ENCODE measurements at places on chromosomes 7 and 10.
A peak's percentile ranks its signal among the peaks of the same experiment; 100 is the strongest.

- H3K27ac ChIP-seq, result peak overlapping the region; percentile 37
- peaks cover 5% of the 10 kb centered on the region for H3K4me1 ChIP-seq
- peak overlapping the region; percentile 5 for H3K4me3 ChIP-seq
- no peaks in the 10 kb centered on the region for H3K27me3 ChIP-seq
- H3K36me3 ChIP-seq, result no peaks in the 10 kb centered on the region
These were observed 246.1 kb downstream of the KLF6 start for GRCh38 chr10:3538656-3539531.

- no peak for DNase-seq
- no peak overlapping the region for H3K4me3 ChIP-seq
- no peaks in the 10 kb centered on the region for H3K36me3 ChIP-seq
- H3K27me3 ChIP-seq, result no peaks in the 10 kb centered on the region
- no peak overlapping the region for H3K27ac ChIP-seq
These were observed 7.2 kb downstream of the RBM20 start for GRCh38 chr10:110651044-110651958.

GRCh38 chr7:107286751-107287621, 118.2 kb downstream of the HBP1 start:
- H3K4me1 ChIP-seq, result peaks cover 25% of the 10 kb centered on the region
- no peaks in the 10 kb centered on the region for H3K27me3 ChIP-seq
- H3K27ac ChIP-seq, result peak overlapping the region; percentile 47
- no peak overlapping the region for H3K4me3 ChIP-seq

GRCh38 chr10:126214021-126214420, 174.3 kb downstream of the ADAM12 start:
- no peak for DNase-seq
- H3K4me3 ChIP-seq, result no peak overlapping the region
- H3K4me1 ChIP-seq, result peaks cover 2% of the 10 kb centered on the region
- H3K27me3 ChIP-seq, result no peaks in the 10 kb centered on the region
- H3K36me3 ChIP-seq, result no peaks in the 10 kb centered on the region

DNA sequence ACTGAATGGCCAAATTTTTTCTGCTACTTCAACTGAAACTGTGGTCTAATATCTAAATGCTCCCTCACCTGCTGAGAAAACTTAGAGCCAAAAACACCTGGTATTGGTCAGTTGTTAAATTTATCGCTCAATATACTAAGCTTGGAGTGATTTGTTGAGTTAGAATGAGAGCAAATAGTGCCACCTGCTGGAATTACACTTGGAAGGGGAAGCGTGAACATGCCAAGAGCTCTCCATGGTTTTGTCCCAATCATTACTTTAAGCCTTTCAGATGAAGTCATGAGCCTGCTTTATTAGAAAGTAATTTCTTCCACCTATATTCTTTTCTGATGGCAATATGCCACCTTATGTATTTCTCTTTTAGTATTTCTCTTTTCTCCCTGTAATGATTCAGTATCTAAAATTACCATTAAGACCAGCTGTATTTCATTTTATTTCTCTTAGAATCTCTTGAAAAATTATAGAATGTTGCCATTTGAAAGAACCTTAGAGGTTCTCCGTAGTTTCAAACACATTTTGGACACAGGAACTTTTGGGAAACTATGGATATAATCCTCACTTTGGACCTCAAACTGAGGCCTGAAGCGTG, 447.8 kb upstream of the C7orf33 start:
- no peak overlapping the region for H3K27ac ChIP-seq
- no peaks in the 10 kb centered on the region for H3K27me3 ChIP-seq
- no peak for DNase-seq
- H3K4me3 ChIP-seq, result no peak overlapping the region
- no peaks in the 10 kb centered on the region for H3K4me1 ChIP-seq

DNA sequence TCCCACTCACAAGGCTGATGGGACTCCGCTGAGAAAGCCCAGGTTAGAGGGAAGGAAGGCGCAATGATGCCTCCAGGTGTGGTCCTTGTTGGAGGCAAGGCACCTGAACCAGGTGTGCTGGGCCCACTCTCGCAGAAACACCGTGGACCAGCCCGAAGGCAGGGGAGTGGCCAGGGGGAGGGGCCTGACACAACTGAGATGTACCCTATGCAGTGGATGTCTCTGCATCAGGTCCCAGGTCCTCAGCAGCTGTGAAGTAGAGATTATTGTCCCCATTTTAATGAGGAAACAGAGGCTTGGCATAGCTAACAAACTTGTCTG, 32.0 kb downstream of the GBX1 start:
- no peak overlapping the region for H3K4me3 ChIP-seq
- peaks cover 100% of the 10 kb centered on the region for H3K36me3 ChIP-seq
- H3K4me1 ChIP-seq, result no peaks in the 10 kb centered on the region
- no peak for DNase-seq
- H3K27ac ChIP-seq, result no peak overlapping the region

GRCh38 chr10:59753267-59753666, at the start of gene MRLN:
Gene MRLN, minus strand, starts transcription at chr10:59753455.
- no peak within 1 kb of the TSS for H3K4me3 ChIP-seq
- H3K27ac ChIP-seq, result no peak within 1 kb of the TSS
- H3K4me1 ChIP-seq, result no peaks in the 10 kb centered on the region
- no peaks in the 10 kb centered on the region for H3K27me3 ChIP-seq

GRCh38 chr10:60338786-60339185, 50.9 kb downstream of the ANK3 start:
- no peak overlapping the region for H3K4me3 ChIP-seq
- no peak for DNase-seq
- H3K36me3 ChIP-seq, result no peaks in the 10 kb centered on the region
- no peaks in the 10 kb centered on the region for H3K27me3 ChIP-seq
- no peaks in the 10 kb centered on the region for H3K4me1 ChIP-seq

GRCh38 chr10:76436401-76436811, 1005.0 kb downstream of the LRMDA start:
- H3K4me3 ChIP-seq, result no peak overlapping the region
- H3K27ac ChIP-seq, result peak overlapping the region; percentile 40
- no peaks in the 10 kb centered on the region for H3K36me3 ChIP-seq

GRCh38 chr7:80916770-80917741, 1.8 kb downstream of the SEMA3C start:
- peak overlapping the region; percentile 60 for H3K4me3 ChIP-seq
- peaks cover 23% of the 10 kb centered on the region for H3K4me1 ChIP-seq
- H3K36me3 ChIP-seq, result peaks cover 4% of the 10 kb centered on the region
- no peak for DNase-seq
- no peak overlapping the region for H3K27ac ChIP-seq

- H3K4me1 ChIP-seq, result peaks cover 5% of the 10 kb centered on the region
- H3K27me3 ChIP-seq, result no peaks in the 10 kb centered on the region
- DNase-seq, result peak; percentile 55
- H3K27ac ChIP-seq, result no peak overlapping the region
These were observed 138.1 kb upstream of the CHST15 start for GRCh38 chr10:124231168-124232155.

- no peak overlapping the region for H3K27ac ChIP-seq
- DNase-seq, result no peak
- H3K4me3 ChIP-seq, result no peak overlapping the region
- H3K36me3 ChIP-seq, result no peaks in the 10 kb centered on the region
- H3K4me1 ChIP-seq, result peaks cover 7% of the 10 kb centered on the region
These were observed 992 bp upstream of the SLC39A12 start for GRCh38 chr10:17950726-17951125.

GRCh38 chr10:20765066-20765465, 132.0 kb downstream of the NEBL start:
- H3K4me1 ChIP-seq, result peaks cover 14% of the 10 kb centered on the region
- no peaks in the 10 kb centered on the region for H3K27me3 ChIP-seq
- no peak overlapping the region for H3K27ac ChIP-seq
- DNase-seq, result no peak

DNA sequence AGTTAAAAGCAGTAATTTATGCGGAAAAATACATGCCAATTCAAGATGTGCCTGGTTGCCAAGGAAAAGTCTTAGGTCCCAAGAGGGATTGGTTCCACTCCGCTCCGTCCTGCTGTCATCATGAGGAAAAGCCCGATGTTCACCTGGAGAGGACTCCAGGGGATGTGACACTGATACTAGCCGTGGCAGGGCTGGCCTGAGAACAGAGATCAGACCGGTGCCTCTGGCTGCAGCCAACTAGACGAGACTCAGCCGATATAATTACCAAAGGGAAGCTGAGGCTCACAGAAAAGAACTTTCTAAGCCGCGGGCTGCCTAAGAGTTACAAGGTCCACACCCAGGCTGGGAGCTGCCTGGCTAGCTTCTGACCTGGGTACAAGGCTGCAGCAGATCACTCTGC, 81.3 kb upstream of the UNC5B start:
- no peaks in the 10 kb centered on the region for H3K36me3 ChIP-seq
- H3K4me3 ChIP-seq, result no peak overlapping the region
- H3K4me1 ChIP-seq, result no peaks in the 10 kb centered on the region

- no peak overlapping the region for H3K4me3 ChIP-seq
- no peak for DNase-seq
- H3K36me3 ChIP-seq, result no peaks in the 10 kb centered on the region
- no peaks in the 10 kb centered on the region for H3K4me1 ChIP-seq
These were observed 126.3 kb upstream of the CELF2 start for GRCh38 chr10:10891124-10892082.

GRCh38 chr7:96612034-96612433, 97.6 kb downstream of the SEM1 start:
- no peak for DNase-seq
- no peaks in the 10 kb centered on the region for H3K27me3 ChIP-seq
- H3K36me3 ChIP-seq, result peaks cover 5% of the 10 kb centered on the region
- no peak overlapping the region for H3K4me3 ChIP-seq

- no peaks in the 10 kb centered on the region for H3K27me3 ChIP-seq
- H3K36me3 ChIP-seq, result no peaks in the 10 kb centered on the region
- DNase-seq, result no peak
- H3K4me3 ChIP-seq, result peak overlapping the region; percentile 72
These were observed 420 bp upstream of the KLHL7 start for GRCh38 chr7:23105086-23105643.

DNA sequence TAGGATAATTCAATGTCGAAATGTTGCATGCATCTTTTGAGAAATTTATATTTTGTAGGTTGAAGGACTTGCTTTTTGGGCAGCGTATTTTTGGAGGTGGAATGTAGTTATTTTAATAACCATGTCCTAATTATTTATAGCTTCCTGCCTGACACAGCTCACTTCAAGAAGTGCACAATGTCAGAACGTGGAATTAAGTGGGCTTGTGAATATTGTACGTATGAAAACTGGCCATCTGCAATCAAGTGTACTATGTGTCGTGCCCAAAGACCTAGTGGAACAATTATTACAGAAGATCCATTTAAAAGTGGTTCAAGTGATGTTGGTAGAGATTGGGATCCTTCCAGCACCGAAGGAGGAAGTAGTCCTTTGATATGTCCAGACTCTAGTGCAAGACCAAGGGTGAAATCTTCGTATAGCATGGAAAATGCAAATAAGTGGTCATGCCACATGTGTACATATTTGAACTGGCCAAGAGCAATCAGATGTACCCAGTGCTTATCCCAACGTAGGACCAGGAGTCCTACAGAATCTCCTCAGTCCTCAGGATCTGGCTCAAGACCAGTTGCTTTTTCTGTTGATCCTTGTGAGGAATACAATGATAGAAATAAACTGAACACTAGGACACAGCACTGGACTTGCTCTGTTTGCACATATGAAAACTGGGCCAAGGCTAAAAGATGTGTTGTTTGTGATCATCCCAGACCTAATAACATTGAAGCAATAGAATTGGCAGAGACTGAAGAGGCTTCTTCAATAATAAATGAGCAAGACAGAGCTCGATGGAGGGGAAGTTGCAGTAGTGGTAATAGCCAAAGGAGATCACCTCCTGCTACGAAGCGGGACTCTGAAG, 620 bp downstream of the ZRANB1 start:
- no peak for DNase-seq
- H3K4me1 ChIP-seq, result peaks cover 83% of the 10 kb centered on the region
- no peak overlapping the region for H3K4me3 ChIP-seq
- no peaks in the 10 kb centered on the region for H3K27me3 ChIP-seq
- H3K36me3 ChIP-seq, result no peaks in the 10 kb centered on the region
- no peak overlapping the region for H3K27ac ChIP-seq

- no peaks in the 10 kb centered on the region for H3K4me1 ChIP-seq
- DNase-seq, result no peak
- no peak overlapping the region for H3K4me3 ChIP-seq
- H3K27me3 ChIP-seq, result no peaks in the 10 kb centered on the region
- no peaks in the 10 kb centered on the region for H3K36me3 ChIP-seq
These were observed 29.4 kb downstream of the CDH23 start for GRCh38 chr10:71426058-71426605.

- no peaks in the 10 kb centered on the region for H3K27me3 ChIP-seq
- H3K4me3 ChIP-seq, result no peak overlapping the region
- no peaks in the 10 kb centered on the region for H3K4me1 ChIP-seq
- H3K36me3 ChIP-seq, result no peaks in the 10 kb centered on the region
- no peak for DNase-seq
These were observed 85.0 kb downstream of the SGMS1 start for GRCh38 chr10:50538555-50539398.

- no peak for DNase-seq
- no peak overlapping the region for H3K27ac ChIP-seq
- peaks cover 4% of the 10 kb centered on the region for H3K4me1 ChIP-seq
- no peaks in the 10 kb centered on the region for H3K27me3 ChIP-seq
These were observed 30.1 kb downstream of the CNNM2 start for GRCh38 chr10:102948176-102948575.

DNA sequence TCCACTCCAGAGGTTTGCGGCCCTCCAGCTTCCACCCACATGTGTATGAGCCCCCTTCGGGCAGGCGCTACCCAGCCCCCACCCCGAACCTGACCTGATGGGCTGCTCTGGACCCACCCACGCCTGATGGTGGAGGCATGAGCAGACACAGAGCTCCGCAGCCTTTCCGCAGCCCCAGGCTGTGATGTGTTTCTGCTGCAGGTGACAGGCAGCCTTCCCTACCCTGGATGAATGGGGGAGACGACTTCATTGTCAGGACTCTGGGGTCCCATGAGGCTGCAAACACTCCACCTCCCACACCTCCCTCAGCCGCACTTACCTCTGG, 61.2 kb downstream of the OAT start:
- H3K36me3 ChIP-seq, result no peaks in the 10 kb centered on the region
- no peak overlapping the region for H3K4me3 ChIP-seq
- peaks cover 19% of the 10 kb centered on the region for H3K4me1 ChIP-seq
- no peak overlapping the region for H3K27ac ChIP-seq
- peak; percentile 60 for DNase-seq

DNA sequence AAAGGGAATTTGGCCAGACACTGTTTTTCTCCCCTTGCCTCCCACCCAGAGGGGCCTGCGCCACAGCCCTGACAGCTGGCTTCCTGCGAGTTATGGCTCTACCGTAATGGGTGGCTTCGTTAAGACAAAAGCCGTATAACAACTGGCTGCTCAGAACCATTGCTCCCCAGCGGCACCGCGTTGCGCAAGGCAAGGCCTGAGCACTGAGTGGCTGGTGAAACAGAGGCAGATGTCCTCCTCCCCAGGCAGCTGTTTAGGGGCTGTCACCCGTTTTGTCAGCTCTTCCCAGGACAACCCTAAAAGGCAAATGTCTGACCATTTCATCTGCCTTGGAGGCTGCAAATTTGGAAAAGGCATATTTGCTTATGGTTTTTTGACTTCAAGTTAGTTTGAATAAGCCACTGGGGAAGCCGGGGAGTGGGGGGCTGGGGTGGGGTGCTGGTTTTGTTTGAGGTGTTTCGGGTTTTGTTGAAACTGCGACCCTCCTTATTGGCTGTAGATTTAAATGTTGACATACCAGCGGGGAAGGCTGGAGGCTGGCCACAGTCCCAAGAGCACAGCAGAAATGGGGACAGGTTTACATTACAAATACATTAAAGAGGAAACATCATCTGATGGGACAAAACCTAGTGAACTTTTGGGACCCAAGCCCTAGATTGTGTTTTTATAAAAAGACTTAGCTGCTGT, 681 bp upstream of the SPOCK2 start:
- no peak overlapping the region for H3K4me3 ChIP-seq
- no peaks in the 10 kb centered on the region for H3K4me1 ChIP-seq
- H3K27ac ChIP-seq, result no peak overlapping the region
- H3K27me3 ChIP-seq, result peaks cover 36% of the 10 kb centered on the region
- DNase-seq, result no peak

- no peaks in the 10 kb centered on the region for H3K27me3 ChIP-seq
- H3K4me3 ChIP-seq, result no peak overlapping the region
- DNase-seq, result no peak
- H3K4me1 ChIP-seq, result no peaks in the 10 kb centered on the region
These were observed 177.2 kb downstream of the TAX1BP1 start for GRCh38 chr7:27917119-27917518.

All from tibial artery (tissue), 4 donors.